ENCODE measurements at places on chromosomes 6 and 20.
A peak's percentile ranks its signal among the peaks of the same experiment; 100 is the strongest.

GRCh38 chr20:50191065-50191543, 474 bp downstream of the CEBPB start:
- peak; percentile 23 for DNase-seq

- no peak for DNase-seq
Observed at GRCh38 chr6:108363889-108364313, 69.0 kb downstream of the AFG1L start.

DNA sequence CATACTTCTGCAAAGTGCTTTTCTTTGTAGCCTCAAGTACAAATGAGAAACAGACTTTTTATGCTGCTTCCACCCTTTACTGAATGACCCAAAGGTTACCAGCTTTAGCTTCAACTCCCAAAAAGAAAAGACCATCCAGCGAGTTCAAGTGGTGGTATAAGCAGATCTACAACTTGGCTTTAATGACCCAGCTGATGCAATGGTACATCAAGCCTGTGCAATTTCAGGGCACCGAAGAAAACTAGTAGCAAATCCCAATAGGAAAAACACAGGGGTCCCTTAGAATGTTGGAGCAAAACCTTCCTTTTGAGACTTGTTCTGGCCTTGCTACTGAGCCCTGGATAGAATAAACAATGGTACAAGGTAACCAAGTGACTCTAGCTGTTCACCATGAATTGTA, 33.8 kb downstream of the STX7 start:
- no peak for DNase-seq

- no peak for DNase-seq
Observed at GRCh38 chr6:8947900-8948299, 512.6 kb upstream of the SLC35B3 start.

- no peak for DNase-seq
Observed at GRCh38 chr6:131067521-131067920, 4.5 kb upstream of the EPB41L2 start.

DNA sequence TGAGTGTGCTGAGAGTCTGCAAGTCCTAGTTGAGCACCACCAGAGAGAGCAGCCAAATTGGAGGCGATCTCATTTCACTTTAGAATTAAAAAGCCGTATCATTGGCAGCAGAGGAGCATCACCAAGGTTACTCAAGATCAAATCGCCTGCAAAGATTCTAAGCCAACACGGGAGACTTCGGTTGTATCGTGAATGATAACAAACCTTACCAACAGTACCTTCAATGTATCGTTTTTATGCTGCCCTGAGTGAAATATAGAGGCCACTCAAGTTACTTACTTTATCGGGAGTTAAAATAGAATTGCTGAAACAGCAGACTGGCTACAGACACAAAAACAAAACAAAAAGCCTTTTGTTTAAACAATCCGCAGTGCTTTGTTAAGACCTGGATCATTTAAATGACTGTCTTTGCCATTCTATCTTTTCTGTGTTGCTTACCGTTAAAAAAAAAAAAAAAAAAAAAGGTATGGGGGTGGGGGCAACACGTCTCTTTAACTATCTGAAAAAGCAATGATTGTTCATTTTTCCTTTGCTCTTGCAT, 14.2 kb downstream of the NHSL1 start:
- no peak for DNase-seq

DNA sequence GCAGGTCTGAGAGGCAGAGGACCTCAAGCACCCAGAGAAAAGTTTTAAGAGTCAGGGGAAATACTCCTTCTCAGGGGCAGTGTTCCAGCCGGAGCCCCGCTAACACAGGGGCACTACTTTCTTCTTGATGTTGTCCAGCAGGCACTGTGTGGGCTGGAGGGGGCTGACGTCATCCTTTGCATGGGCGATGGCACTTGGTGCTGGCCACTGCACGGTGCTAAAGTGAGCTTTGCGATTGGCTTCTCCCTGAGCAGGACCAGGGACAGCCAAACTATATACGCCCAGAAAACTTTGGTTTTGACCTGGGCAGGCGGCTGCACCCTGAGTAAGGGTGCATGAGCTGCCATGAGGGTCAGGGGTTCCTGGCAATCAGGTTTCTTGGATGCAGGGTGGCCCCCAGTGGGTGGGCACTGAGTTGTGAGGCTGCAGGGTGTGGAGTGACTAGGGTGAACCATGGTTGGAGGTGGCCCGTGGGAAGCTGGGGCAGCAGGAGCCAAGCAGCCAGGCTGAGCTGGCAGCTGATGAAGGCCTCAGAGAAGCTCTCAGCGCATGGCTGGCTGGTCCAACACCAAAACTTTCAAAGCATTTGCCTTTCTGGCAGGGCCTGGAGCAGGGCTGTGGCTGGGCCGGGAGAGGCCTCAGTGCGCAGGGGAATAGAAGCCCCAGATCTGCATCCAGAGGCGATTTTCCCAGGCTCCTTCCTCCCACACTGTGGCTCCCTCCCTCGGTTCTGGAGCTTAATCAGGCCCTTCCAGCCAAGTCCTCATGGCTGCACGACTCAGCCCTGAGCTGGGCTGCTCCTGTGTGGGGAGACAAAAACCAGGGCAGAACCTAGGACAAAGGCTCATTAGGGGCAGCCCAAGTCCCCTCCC, 18.3 kb downstream of the MRPS18A start:
- no peak for DNase-seq

Data from stimulated activated CD4-positive, alpha-beta T cell treated with anti-CD3 and anti-CD28 coated beads, TNF-alpha, amount 100 ng/mL, for 1 hour (primary cell).